ENCODE measurements at places on chromosomes 2 and 18. TPM values are rescaled to one million over a fixed set of nuclear protein-coding genes. Genes with fewer than 3 reads are reported as not detected.

The GPATCH11 gene
- total RNA-seq: 38.5 TPM

- DNase-seq: no peak
Observed at GRCh38 chr2:41137031-41137430, 685.1 kb upstream of the SLC8A1 start.

The SIX2 gene
- total RNA-seq: 3.6 TPM

DNA sequence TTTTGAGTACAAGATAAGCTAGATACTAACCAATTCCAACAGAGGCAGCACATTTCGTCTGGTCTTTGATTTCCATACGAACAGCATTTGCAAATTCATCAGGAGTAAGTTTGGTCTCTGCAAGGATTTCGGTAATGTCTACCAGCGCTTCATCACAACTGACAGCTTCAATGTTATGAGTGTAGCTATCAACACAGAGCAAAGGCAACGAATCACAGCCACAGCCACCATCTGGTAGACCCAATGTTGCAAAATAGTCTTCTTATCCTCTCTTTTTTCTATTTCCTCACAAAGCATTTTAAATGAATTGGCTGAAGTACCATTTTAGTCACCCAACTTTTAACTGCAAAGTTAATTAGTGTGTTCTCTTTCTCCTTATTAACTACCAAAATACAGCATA lies 68.3 kb downstream of the REV1 start:
- no peak for DNase-seq

GRCh38 chr2:23379220-23379695 lies 5.7 kb upstream of the KLHL29 start:
- DNase-seq: no peak

- DNase-seq: no peak
Observed at GRCh38 chr2:159744363-159744762, 32.1 kb downstream of the MARCHF7 start.

The ITGA4 gene
- total RNA-seq: 5.7 TPM

DNA sequence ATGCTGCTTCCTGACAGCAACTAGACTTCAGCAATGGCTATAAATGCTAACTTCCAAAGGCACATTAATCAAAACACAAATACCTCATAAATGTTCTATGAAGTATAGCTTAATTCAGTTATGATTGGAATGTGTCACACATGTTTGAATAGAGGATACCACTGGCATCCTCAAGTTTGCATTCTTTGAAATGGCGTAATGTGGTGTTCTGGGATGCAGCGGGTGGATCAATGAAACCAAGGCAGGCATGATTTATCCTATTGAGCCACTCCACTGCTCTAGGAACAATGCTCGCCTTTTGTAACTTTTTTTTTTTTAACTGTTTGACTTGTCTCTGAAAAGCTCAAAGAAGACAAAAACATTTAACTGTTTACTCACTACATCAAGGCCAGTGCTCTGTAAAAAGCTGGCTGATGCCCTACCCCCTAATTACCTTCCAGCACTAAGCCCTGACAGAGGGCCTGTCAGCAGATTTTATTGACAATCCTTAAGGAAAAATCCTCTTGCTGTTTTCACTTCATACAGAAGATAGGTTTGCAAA lies 278.8 kb upstream of the SESTD1 start:
- no peak for DNase-seq

DNA sequence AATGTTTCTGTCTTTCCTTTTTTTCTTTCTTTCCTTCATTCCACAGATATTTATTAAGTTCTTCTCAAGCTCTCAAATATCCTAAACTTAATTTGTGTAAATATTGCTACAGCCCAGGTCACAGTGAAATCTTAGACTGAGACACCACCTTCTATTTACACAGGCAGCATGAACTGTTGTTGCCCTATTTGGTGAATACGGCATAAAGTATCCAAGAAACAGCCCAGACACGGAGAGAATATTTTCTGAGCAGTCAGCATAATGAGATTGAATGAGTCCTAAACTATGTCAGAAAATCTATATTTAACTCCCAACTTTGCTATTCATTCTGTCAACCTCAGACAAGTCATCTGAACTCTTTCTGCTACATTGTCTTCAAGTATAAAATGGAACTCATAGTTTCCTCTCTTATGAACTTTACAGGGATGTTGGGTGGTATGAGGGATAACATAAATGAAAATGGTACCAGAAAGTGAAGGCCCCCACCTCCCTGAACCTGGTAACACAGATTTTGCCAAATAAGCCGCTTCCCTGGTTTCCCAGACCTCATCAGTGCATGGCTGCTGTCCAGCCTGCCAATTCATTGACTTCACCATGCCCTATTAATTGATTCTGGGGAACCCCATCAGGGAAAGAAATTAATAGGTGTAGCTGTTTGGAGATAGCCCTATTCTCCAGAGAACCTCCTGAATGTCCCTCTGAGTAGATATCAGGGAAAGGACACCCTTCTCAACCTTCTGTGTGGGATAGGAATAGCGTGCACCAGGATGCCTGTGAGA lies 235.9 kb downstream of the SETBP1 start:
- no peak for DNase-seq

The AGXT gene
- total RNA-seq: not detected

- DNase-seq: no peak
Observed at GRCh38 chr2:28280619-28281018, 112.0 kb upstream of the FOSL2 start.

- DNase-seq: no peak
Observed at GRCh38 chr2:11508279-11508678, 25.6 kb upstream of the GREB1 start.

GRCh38 chr18:80238651-80239260 lies 8.6 kb downstream of the PARD6G start:
- DNase-seq: no peak

DNA sequence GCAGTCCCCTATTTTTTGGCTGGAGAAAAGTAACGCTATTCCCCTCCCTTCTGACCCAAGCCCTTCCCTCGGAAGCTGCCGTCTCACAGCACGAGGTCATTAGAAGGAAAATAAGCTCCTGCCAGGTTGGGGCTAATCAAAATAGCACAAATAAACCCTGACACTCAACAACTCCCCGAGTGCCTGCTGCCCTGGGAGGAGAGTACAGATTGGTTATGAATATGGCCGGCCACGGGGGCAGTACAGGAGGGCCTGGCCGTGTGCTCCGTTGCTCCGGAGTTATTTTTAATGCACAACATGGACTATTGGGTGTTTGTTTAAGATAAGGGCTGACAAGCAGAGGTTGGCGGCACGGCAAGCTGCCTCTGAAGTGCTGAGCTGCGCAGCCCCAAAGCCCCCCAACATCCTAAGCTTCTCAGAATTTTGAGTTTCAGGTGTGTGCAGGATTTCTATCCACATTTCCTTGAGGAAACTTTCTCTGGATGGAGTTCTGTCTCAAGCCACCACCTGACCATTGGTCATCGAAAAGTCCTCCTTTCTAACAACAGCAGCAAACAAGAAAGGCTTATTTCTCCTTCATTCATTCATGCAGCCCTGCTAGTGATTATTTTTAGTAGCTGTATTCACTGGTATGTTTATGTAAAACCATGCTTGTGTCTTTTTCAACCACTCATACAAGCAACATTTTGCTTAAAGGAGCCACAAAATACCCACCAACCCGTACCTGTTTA lies 58.7 kb downstream of the PAX3 start:
- DNase-seq: no peak

GRCh38 chr2:25688236-25688635 lies 14.9 kb upstream of the DTNB start:
- no peak for DNase-seq

GRCh38 chr2:186718903-186719302 lies 25.0 kb downstream of the FAM171B start:
- no peak for DNase-seq

The ZC3H6 gene
- total RNA-seq: 24.0 TPM

- no peak for DNase-seq
Observed at GRCh38 chr2:241931976-241932898, 62.7 kb downstream of the RTP5 start.

DNA sequence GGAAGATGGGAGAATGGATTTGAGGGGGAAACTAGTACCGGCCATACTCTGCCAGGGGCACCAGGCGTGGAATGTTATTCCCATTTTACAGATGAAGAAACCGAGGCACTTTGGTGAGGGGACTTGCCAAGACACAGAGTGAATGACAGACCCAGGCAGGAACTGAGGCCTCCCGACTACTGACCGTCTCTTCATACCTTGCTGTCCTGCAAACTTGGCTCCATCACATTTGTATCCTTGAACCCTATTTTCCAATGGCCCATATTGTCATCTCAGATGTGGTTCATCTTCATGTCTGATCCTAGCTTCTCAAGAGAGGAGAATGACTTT lies 6.2 kb upstream of the TFCP2L1 start:
- DNase-seq: no peak

DNA sequence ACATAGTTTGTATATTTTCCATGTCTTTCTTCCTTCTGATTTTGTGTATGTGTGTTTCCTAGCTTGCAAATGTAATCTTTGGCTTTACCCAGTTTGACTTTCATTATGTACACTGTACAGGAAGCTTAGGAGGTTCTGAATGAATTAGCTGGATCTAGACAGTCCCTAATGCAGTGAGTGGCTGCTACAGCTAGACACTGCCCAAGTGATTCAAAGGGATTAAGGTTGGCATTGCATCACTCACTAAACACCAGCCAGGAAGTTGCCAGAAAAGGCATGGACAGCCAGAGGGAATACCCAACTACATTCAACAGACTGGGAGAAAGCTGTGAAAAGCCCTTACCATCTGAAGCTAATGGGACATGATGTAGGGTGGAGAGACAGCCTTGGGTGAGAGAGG lies 316.0 kb upstream of the MEX3C start:
- no peak for DNase-seq

GRCh38 chr18:61609131-61609530 lies 275.9 kb downstream of the CDH20 start:
- DNase-seq: no peak

DNA sequence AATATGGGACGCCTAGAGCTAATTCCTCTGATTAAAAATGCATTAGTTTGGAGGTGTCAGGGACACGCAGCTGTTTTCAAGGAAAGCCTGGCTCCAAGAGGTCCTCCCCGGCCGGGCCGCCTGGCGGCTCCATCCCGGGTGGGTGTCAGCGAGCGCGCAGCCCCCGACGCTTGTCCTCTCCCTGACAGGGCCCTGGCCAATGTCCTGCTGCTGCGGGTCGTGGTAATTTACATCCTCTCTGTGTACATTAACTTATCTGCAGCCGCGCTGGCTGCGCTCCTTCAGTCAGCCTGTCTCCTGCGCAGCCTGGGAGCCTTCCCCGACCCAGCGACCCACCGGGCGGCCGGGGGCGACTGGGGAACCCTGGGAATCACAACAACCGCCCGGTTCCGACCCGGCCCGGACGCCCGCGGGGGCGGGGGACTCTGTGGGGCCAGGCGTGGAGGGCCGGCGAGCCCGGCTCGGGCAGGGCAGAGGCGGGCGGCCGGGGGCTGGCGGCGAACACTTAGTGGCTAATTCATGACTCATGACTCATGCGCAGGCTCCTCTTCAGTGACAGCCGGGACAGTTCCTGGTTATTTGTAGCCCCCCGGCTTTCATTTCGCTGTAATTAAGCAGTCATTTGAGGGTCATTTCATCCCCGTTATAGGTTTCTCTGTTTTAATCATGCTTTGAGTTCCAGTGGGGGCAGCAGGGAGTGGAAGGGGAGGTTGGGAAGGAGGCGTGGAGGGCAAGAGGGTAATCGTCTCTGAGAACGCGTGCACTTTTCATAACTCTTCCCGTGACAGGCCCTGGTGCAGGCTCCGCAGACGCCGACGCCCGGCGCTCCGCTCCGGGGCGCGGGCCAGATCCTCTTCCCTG lies 141.9 kb upstream of the CTAGE1 start:
- DNase-seq: no peak

GRCh38 chr2:52542297-52542696 lies 1225.3 kb upstream of the CHAC2 start:
- DNase-seq: no peak

GRCh38 chr2:123036300-123036699 lies 988.8 kb upstream of the CNTNAP5 start:
- no peak for DNase-seq

GRCh38 chr2:30191819-30192271 lies 39.5 kb upstream of the LBH start:
- DNase-seq: no peak

DNA sequence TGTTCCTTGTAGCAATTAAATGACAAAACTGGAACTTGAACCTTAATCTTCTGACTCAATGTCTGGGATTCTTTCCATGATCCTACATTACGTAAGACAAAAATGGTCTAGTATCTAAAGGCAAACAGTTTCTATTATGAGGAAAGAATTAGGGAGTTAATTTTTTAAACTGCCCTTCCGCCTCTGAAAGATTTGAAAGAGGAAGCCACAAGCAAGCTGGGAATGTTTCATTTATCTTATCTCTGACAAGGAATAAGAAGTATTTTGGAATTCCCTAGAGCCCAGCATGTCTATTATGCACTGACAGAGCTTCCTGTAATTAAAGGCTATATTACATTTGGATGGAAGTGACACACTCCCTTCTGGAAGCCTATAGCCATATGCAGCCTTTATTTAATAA lies 558.8 kb upstream of the CDH2 start:
- DNase-seq: no peak

GRCh38 chr2:49111006-49111405 lies 43.3 kb downstream of the FSHR start:
- DNase-seq: no peak

DNA sequence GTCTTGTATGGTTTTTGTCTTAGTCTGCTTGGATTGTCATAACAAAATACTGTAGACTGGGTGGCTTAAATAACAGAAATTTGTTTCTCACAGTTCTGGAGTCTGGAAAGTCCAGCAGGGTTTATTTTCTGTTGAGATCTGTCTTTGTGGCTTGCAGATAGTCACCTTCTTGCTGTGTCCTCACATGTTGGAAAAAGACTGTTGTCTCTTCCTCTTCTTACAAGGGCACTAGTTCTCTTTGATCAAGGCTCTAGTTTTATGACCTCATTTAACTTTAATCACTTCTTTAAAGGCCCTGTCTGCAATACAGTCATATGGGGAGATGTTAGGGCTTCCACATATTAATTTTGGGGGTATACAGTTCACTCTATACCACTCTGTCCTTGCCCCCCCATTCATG lies 56.5 kb downstream of the NBEAL1 start:
- no peak for DNase-seq

DNA sequence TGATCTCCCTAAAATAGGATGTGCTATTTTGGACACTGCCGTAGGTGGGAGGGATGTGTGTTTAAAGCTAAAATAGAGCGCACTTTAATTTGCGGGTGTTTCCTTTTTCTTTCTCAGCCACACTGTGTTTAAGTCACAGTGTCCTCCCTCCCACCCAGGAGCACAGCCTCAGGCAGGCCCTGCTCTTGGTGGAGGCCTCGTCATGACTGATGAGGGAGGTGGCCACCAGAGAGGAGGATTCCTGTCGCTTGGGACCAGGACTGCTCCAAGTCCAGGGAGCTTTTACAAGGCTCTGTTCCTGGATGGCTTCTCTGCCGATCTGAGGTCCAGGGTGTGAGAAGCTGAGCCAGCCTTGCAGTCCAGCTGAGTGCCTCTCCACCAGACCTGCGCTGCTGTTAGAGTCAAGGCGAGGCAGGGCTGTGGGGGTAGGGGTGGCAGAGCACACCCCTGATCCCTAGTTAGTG lies 33.5 kb downstream of the INPP4A start:
- DNase-seq: no peak

- no peak for DNase-seq
Observed at GRCh38 chr2:71827524-71827901, 320.1 kb downstream of the CYP26B1 start.

The ACMSD gene
- total RNA-seq: not detected

- no peak for DNase-seq
Observed at GRCh38 chr2:18117592-18117991, 239.1 kb downstream of the KCNS3 start.

- DNase-seq: peak; percentile 42
Observed at GRCh38 chr2:112749755-112750559, 14.5 kb downstream of the CKAP2L start.

GRCh38 chr2:135694711-135695110 lies 46.9 kb upstream of the UBXN4 start:
- DNase-seq: no peak

GRCh38 chr2:160207271-160207670 lies 7.2 kb upstream of the ITGB6 start:
- no peak for DNase-seq

The POMC gene
- total RNA-seq: 18.5 TPM
